Kidney (tissue), 22 donors: ENCODE measurements at places on chromosomes 12 and 14. TPM values are rescaled to one million over a fixed set of nuclear protein-coding genes. Genes with fewer than 3 reads are reported as not detected.

The GNB3 gene
- polyA plus RNA-seq = 1.4 TPM

- peaks cover 5% of the 10 kb centered on the region for H3K4me1 ChIP-seq
- peaks cover 17% of the 10 kb centered on the region for H3K36me3 ChIP-seq
- H3K27ac ChIP-seq = no peak overlapping the region
- H3K4me3 ChIP-seq = no peak overlapping the region
- no peaks in the 10 kb centered on the region for H3K27me3 ChIP-seq
- DNase-seq = no peak
Observed at GRCh38 chr12:109940339-109940923, 40.4 kb downstream of the TCHP start.

The ARID4A gene
- polyA plus RNA-seq = 3.9 TPM

DNA sequence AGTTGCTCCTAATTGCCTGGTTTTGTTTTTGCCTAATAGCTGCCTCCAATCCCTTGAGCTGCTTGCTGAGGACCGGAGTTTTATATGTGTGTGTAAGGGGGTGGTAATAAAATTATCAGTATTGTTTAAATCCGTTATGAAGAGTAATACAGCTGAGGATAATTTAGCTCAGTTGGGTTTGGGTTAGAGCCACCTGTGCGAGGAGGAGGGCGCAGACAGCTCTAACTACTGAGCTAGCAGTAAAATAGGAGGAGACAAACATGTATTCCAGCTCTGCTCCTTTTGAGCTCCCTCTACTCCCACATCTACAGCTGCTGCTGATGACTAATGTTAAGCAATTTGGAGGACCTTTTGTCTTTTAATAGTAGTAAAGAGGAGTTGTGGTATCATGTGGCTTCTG is 61.5 kb downstream of the SPATS2 start:
- no peak overlapping the region for H3K4me3 ChIP-seq
- no peak overlapping the region for H3K27ac ChIP-seq
- no peaks in the 10 kb centered on the region for H3K4me1 ChIP-seq
- DNase-seq = no peak
- no peaks in the 10 kb centered on the region for H3K36me3 ChIP-seq

The GYS2 gene
- not detected for polyA plus RNA-seq

The SLC24A4 gene
- 0.32 TPM for polyA plus RNA-seq

DNA sequence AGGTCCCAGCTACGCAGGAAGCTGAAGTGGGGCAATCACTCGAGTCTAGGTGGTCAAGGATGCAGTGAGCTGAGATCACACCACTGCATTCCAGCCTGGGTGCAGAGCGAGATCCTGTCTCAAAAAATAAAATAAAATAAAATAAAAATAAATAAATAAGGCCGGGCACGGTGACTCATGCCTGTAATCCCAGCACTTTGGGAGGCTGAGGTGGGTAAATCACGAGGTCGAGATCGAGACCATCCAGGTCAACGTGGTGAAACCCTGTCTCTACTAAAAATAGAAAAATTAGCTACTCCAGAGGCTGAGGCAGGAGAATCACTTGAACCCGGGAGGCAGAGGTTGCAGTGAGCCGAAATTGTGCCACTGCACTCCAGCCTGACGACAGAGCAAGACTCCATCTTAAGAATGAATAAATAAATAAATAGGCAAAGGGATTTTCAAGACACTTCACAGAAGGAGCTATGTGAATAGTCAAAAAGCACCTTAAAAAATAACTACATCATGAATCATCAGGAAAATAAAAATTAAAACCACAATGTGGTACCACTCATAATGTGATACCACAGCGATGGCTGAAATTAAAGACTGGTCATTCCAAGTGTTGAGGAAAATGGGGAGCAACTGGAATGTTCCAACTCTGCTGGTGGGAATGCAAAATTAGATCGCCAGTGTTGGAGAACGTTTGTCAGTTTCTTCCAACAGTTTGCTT is 92.9 kb upstream of the TBX3 start:
- no peaks in the 10 kb centered on the region for H3K36me3 ChIP-seq
- no peaks in the 10 kb centered on the region for H3K4me1 ChIP-seq
- no peak overlapping the region for H3K4me3 ChIP-seq
- no peak for DNase-seq

The HNF1A gene
- polyA plus RNA-seq = 32.4 TPM
